ENCODE measurements at places on chromosomes 4 and X. TPM values are rescaled to one million over a fixed set of nuclear protein-coding genes. Genes with fewer than 3 reads are reported as not detected.

DNA sequence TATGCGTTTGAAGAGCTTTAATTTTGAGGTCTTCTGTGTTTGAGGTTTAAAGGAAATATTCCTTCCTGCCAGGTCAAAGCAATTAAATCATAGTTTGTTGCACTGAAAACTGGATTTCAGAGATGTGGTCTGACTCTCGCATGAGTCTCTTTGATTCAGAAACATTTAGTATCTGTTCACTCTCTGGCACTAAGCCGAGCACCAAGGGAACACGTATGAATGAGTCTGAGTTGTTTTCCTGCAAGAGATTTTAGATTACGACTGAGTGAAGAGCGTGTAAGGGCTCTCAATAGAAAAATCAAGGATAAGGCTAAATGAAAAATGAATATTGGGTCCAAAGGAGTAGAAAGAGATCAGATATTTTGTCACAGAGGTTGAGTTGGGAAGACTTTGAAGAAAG lies 875.4 kb upstream of the PRKX start:
- DNase-seq = peak; percentile 44

- DNase-seq = no peak
Measured at GRCh38 chr4:185394568-185395237, 1.0 kb downstream of the LRP2BP start.

DNA sequence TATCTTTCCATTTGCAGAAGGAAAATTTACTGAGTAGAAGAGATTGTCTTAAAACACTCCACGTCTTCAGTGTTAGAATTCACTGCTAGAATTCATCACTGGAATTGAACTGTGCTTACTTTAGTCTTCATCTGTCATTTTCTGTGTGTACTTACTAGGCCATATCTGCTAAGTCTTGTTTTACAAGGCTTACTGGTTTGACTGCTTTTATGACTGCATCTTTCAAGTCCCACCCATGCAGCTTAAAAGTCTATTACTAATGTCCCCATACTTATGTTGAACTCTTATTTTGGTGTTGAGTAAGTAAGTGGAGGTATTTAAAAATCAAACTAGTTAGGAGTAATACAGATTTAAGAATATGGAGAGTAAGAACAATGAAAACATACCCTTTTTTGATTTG lies 14.6 kb downstream of the CLCN3 start:
- DNase-seq = peak; percentile 78

DNA sequence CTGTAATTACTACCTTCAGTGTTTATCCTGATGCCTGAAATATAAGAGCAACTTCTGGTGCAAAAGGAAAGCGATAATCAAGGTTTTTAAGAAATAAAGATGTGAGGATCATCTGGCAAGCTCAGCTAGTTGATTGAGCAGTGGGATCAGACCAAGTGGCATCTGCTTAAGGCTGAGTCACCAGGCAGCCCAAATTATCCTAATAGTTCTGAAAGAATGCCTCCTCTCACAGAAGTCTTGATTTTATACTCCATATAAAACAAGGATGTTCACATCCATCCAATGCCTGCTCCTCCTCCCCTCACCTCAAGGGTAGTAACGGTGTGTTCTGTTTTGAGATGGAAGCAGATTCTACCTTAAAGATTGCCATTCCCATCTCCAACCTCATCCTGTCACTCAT lies 134.5 kb upstream of the RASGEF1B start:
- no peak for DNase-seq

GRCh38 chr4:52946855-52947254 lies 84.7 kb downstream of the RASL11B start:
- DNase-seq = peak; percentile 31

DCX gene
- 0.72 TPM for total RNA-seq

MBNL3 gene
- 22.9 TPM for total RNA-seq

GRCh38 chrX:153845842-153846241 lies 15.5 kb upstream of the PDZD4 start:
- DNase-seq = no peak

- DNase-seq = no peak
Measured at GRCh38 chrX:121120690-121121605, 73.5 kb downstream of the GLUD2 start.

DNA sequence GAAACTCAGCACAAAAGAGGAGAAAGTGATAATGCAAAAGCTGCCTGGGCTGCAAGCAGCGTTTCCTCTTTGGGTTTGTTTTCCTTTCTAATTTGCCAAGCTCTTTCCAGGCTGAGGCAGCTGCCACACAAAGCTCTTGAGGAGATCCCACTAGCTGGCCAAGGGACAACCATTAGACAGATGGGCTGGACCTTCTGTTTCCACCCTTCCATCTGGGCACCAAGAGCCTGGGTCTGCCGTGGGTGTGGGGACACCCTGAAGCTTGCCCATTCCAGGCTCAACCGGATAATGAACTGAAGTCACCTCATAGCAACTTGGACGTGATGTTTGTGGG lies 194.6 kb upstream of the C1QTNF7 start:
- no peak for DNase-seq

ENAM gene
- total RNA-seq = 1.4 TPM

GRCh38 chr4:63529581-63530337 lies 879.5 kb downstream of the TECRL start:
- DNase-seq = no peak

DNA sequence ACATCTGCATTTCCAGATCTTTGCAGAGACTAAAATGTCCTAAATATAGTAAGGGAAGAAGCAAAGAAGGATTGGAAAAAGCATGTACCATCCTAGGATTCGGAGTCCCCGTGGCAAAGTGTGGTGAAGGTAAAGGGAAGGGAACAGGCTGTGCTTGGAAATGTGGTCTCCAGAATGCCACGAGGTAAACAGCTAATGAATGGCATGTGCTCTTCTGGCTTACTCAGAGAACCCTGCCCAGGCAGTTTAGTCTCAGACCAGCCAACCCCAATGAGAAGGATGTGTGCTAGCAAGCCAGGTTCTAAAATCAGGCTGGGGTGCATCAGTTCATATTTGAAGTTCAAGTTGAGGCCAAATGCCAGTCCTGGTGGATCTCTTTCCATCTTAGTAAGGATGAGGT lies 113.1 kb downstream of the RS1 start:
- DNase-seq = no peak

DNA sequence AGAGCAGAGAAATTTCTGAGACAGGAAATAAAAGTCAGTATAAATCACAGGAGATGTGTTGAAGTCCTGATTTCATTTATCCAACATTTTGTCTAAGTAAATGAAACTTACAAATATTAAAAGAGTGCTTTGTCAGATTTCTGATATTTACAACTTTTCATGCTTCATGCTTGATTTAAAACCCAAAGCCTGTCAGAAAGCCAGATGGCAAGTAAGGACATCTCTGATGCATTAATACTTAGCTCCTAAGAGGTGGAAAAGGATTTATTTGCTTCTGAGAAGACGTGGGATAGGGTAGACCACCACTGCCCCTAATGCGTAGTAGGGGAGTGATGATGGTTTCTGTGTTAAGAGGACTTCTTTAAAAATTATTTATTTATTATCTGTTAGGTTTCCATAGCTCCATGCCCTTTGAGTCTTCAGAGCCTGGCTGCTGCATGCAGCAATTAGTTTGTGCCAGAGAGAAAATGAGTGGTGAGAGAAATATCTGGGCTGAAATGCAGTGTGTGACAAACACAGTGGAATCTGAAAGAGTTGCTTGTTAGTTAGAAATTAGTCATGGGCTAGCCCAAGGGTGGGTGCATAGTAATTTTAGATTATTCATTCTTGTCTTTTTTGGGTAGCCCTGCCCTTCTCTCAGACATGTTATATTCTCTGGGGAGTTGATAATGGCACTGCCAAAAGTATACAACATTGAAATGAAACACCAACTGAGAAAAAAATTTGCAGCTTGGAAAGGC lies 333.8 kb downstream of the C4orf33 start:
- DNase-seq = no peak

KDR gene
- total RNA-seq = 50.3 TPM

GRCh38 chr4:40731792-40732245 lies 17.9 kb upstream of the NSUN7 start:
- DNase-seq = peak; percentile 23

- DNase-seq = no peak
Measured at GRCh38 chr4:81632581-81633299, 161.0 kb upstream of the RASGEF1B start.

DNA sequence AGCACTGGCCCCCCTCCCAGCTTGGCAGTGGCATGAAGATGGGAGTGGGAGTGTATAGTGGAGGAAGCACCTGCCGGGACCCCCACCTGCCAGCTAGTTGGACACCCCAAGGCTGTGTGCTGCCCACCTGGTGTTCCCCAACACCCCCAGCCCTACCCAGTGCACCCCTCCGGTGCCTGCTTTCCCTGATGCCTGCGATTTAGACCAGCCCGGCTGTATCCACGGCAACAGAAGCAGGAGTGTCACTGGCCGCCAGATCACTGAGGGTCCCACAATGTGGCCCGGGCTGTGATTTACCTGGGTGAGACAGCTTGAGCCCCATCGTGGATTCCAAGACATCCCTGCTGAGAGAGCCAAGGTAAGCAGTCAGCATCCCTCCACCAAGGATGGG lies 533 bp downstream of the GPR173 start:
- DNase-seq = no peak

- DNase-seq = no peak
Measured at GRCh38 chr4:163380703-163381102, 37.0 kb downstream of the NPY5R start.

- peak; percentile 31 for DNase-seq
Measured at GRCh38 chr4:138413273-138413672, 171.1 kb upstream of the SLC7A11 start.

DNA sequence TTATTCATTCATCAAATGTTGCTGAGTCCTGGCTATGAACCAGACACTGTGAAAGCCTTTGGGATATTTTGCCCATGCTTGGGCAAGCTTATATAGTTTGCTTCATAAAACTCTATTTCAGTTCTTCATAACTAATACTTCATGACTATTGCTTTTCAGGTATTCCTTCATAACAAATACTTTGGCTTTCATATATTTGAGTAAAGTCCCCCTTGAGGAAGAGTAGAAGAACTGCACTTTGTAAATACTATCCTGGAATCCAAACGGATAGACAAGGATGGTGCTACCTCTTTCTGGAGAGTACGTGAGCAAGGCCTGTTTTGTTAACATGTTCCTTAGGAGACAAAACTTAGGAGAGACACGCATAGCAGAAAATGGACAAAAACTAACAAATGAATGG lies 1.7 kb upstream of the AFP start:
- no peak for DNase-seq

HGFAC gene
- total RNA-seq = 3.1 TPM

GRCh38 chrX:87664381-87664780 lies 146.8 kb downstream of the KLHL4 start:
- DNase-seq = peak; percentile 29

DNA sequence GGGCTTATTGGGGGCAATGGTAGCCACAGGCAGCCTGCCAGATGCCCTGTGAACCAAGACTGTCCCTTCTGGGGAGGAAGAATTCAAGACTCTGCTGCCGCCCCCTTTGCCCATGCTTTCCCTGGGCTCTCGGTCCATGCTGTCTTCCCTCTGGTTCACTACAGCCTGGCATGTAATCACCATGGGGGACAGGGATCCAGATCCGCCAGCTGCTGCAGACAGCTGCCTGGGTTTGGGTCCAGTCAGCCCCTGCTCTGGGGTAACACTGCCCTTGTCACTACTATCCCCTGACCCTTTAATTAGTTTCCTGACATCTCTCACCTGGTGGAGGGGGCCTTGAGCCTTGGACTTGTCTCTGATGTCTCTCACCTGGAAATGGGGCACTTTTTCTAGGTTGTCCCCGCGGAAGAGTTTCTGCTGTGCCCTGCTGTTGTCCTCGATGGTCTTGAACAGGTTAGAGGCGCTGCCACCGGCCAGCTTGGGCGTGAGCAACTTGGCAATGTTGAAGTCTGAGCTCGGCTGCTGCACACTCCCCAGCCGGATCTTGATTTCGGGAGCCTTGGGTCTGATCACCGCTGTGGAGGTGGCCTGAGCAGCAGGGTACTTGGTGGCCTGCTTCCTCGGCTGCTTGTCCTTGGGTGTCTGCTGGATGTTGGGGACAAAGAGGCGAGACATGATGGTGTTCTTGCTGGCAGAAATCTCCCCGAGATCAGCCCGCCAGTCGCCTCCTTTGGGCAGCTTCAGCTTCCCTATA lies 6.4 kb downstream of the C4orf54 start:
- no peak for DNase-seq

SERTM2 gene
- 1.7 TPM for total RNA-seq

- DNase-seq = no peak
Measured at GRCh38 chr4:100075486-100076270, 114.6 kb downstream of the DDIT4L start.

TEX13C gene
- 2.6 TPM for total RNA-seq

- DNase-seq = no peak
Measured at GRCh38 chrX:67436867-67437266, 107.0 kb upstream of the AR start.

DNA sequence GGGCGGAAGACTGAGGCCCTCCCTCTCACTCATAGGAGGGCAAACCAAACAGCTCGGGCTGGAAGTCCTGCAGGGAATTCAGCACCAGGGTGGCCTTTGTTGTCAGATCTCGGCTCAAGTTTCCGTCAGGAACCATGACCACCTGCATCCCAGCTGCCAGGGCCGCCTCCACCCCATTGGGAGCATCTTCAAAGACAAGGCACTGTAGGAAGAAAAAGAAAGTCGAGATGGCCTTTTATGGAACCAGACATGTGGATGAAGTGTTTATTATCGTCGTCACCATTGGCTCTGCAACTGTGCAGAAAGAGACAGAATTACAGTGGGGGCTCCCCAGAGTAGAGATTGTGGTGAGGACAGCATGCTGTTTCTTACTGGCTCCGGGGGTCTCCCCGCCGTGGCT lies 97.2 kb upstream of the STS start:
- no peak for DNase-seq

USP26 gene
- 3.1 TPM for total RNA-seq

GRCh38 chr4:168877511-168878491 lies 132.3 kb downstream of the CBR4 start:
- DNase-seq = peak; percentile 45

- no peak for DNase-seq
Measured at GRCh38 chr4:188275686-188276085, 136.4 kb downstream of the TRIML1 start.

ITM2A gene
- total RNA-seq = 7.7 TPM

DNA sequence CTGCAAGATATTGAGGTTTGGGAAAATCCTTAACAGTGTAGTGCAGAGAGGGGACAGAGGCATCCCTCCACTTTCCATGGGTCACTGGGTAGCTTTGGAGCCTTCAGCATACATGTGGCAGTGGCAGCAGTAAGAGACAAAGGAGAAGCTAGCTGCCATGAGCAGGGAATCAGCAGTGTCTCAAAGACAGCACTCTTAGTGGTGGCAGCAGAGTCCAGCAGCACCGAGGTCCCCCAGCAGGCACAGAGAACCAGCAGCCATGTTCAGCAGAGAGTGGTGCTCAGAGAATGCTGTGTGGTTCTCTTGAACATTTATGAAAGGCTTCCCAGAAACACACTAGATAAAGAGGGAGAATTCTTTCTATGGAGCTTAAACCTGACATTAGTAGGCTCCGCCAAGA lies 308.5 kb downstream of the CENPC start:
- no peak for DNase-seq

PIN4 gene
- total RNA-seq = 14.7 TPM

TMSB15A gene
- 25.8 TPM for total RNA-seq

- peak; percentile 70 for DNase-seq
Measured at GRCh38 chr4:20248155-20248558, 3.5 kb upstream of the SLIT2 start.

GLRA2 gene
- 2.9 TPM for total RNA-seq

GRCh38 chr4:138241281-138242075 lies 671 bp downstream of the SLC7A11 start:
- no peak for DNase-seq
